M059J (cell line): ENCODE measurements at places on chromosomes 2 and 18.

GRCh38 chr2:187302116-187302515, 145.9 kb downstream of the CALCRL start:
- no peak for DNase-seq

DNA sequence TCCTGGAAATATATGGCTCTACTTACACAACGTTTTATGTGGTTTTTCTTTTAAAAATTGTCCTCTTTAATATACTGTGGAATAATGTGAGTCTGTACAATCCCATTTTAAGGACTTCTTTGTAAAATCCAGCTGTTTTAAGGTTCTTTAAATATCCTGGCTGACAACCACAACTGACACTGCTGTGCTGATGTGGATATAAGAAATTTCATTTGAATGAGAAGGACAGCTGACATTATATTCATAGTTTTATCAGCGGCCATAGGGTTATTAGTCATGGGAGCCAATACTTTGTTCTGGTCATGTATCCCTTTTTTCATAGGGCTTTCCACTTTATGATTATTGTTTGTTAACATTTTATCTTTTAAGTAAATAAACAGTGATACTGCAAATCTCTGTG, 169.5 kb downstream of the CAMKMT start:
- no peak for DNase-seq

GRCh38 chr18:63137999-63138435, 181.6 kb downstream of the BCL2 start:
- no peak for DNase-seq

DNA sequence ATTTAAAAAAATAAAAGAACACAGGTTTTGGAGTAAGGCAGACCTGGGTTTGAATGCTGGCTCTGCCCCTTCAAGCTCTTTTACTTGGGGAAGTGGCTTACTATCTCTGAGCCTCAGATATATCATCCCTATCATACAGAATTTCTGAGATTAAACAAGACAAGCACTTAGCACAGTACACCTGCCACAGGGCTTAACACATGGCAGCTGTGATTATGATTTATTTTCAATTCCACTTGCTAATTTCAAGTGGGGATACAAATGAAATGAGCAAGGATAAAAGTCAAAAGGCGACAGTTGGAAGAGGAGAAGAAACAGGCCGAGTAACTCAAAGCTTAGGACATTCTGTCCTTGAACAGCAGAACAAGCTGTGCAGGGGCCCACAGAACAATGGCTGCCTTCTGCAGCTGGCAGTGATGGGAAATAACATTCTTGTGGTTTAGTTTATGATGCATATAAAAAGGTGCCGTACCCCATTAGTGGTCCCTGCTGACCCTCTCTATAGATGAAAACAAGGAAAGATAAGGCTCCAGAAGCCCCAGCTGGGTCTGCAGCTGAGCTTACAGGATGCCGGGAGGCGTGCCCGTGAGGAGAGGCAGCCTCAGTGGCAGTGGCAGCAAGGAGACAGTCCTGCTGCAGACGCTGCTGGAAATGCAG, 45.3 kb downstream of the KIF3C start:
- DNase-seq = no peak

GRCh38 chr2:60516383-60516811, 37.1 kb downstream of the BCL11A start:
- peak; percentile 43 for DNase-seq

DNA sequence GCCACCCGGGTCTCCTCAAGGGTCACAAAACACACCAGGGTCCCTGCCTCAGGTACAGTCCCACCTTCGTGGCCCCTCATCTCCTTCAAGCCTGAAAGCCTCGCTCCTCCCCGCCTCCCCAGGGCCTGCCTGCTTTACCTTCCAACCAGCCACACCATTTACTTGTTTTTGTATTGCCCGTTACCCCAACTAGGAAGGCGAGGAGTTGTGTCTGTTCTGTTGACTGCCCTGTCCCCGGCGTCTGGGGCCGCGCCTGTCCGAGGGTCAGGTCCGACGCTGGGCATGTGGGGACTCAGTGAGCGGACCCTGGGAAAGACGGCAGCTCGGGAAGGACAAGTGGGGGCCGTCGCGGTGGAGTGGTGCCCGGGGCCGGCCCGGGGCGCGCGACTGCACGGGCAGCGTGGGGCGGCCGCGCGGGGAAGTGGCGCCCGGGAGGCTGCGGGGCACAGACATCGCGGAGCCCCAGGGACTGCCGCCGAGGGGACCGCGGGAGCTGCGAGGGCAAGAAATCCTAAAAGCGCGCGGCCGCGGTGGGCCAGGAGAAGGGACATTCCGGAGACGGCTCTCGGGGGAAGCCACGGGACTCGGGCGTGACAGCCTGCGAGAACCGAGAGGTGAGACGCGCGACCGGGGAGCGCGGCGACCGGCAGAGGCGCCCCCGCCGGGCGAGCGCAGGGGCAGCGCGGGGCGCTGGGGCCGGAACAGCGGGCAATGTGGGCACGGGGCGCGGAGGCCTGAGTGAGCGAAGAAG, 797 bp upstream of the GRHL1 start:
- peak; percentile 36 for DNase-seq

DNA sequence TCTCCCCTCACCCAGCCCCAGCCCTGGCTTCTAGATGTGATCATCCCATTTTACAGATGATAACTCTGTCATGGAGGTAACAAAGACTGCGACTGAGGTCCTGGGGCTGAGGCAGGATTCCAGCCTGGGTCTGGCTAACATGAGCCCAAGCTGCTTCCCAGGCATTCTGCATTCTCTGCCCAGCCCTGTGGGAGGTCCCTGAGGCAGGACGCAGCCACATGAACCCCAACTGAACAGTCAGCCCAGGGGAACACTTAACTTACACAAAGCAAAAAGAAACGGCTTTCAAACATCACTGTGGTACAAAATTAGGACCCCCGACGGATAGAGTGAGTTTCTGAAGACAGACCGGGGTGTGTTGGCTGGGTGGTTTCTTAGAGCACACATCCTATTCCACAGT, 135.3 kb downstream of the ACKR3 start:
- DNase-seq = no peak
